ENCODE measurements at places on chromosomes 3 and 15. TPM values are rescaled to one million over a fixed set of nuclear protein-coding genes. Genes with fewer than 3 reads are reported as not detected.

FAM81A gene
- total RNA-seq, result 14.6 TPM

PARP16 gene
- 9.1 TPM for total RNA-seq

LMAN1L gene
- not detected for total RNA-seq

MNS1 gene
- total RNA-seq, result 2.7 TPM

TTLL13 gene
- total RNA-seq, result 0.48 TPM
